ENCODE measurements at places on chromosomes 11 and 22.
A peak's percentile ranks its signal among the peaks of the same experiment; 100 is the strongest.

DNA sequence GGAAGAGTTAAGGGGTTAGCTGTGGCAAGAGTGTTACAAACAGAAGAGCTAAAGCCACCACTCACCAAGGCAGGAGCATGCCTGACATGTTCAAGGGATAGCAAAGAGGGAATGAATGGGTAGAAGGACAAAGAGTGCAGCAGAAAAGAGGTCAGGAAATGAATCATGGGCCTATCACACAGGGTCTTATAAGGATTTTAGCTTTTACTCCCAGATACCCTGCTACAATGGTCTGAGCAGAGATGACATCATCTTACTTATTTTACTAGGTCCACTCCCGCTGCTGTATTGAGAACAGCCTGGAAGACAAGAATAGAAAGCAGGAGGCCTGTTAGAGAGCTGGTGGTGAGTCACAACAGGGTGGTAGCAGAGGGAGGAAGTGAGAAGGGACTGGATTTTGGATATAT lies 9.8 kb downstream of the TRAF6 start:
- DNase-seq, result no peak

- DNase-seq, result no peak
Observed at GRCh38 chr11:2772544-2773031, 72.8 kb upstream of the KCNQ1OT1 start.

DNA sequence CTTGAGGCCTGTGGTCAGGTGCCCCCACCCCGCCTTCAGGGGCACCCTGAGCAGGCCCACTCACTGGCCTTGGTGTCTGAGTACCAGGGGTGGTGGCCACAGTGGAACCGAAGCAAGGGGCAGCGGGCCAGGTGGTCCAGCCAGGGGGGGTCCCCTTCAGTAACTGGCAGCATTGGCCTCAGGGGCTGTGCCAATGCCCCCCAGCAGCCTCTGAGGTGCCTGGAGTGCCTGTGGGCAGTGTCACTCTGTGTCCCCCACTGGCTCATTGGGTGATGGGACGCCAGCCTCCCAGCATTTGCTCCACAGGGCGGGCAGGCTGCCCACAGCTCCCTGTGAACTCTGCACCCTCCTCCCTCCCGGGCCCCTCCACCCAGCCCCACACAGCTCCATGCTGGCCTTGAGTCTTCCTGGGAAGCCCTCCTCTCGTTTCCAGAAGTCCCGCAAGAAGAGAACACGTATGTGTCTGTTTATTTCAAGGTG lies 29.5 kb upstream of the CARS1 start:
- no peak for DNase-seq

- DNase-seq, result no peak
Observed at GRCh38 chr22:38304526-38304925, 12.7 kb downstream of the CSNK1E start.

DNA sequence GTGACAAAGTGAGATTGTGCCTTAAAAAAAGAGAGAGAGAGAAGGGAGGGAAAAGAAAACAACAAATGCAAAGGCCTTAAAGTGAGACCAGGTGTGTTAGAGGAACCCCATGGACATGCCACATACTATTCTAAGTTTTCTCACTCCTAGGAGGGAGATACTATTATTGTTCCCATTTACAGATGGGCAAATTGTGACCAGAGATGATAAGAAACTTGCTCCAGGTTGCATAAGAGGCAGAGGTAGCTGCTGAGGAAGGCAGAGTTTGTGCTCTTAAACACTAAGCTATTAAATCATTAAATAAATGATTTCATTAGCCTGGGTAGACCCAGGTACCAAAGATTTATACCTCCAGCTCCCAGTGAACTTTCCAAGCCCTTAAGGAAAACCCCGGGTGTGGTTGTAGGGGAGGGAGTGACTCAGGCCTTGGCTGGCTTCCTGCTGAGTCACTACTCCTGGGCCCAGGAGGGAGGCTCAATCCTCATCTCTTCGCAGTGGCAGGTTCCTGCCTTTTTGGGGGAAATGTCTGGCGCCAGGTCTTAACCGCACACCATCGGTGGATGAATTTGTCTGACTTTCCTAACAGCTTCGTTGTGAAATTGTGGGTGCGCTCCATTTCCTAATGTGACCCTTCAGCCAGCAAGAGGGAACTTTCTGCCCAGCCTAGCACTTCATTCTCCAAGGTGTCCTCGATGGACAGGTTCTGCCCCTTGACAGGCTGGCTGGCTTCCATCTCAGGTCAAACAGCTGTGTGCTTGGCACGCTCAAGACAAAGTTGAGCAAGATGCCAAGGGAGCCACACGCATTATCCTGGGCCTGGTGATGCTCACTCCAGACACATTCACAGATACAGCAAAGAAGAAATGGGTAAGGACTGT lies 33.4 kb upstream of the PTPRJ start:
- peak; percentile 94 for DNase-seq

- no peak for DNase-seq
Observed at GRCh38 chr11:17428261-17428660, 39.8 kb upstream of the KCNJ11 start.

GRCh38 chr11:86919557-86920210 lies 35.5 kb downstream of the FZD4 start:
- DNase-seq, result peak; percentile 3

DNA sequence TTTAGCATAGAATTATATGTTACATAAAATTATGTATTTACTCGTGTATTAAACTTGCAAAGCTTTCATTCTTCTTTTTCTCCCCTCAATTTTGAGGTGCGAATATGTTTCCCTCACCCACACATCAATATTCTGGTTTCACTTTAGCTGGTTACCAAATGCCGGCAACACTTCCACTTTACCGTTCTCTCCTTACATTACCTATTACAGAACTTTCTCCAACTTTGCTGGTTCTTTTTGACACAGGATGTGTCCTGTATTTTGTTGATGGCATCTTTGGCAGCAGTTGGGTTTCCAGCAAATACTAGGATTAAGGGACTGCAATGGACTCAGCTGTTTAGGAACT lies 84.9 kb downstream of the PRR5L start:
- peak; percentile 33 for DNase-seq

DNA sequence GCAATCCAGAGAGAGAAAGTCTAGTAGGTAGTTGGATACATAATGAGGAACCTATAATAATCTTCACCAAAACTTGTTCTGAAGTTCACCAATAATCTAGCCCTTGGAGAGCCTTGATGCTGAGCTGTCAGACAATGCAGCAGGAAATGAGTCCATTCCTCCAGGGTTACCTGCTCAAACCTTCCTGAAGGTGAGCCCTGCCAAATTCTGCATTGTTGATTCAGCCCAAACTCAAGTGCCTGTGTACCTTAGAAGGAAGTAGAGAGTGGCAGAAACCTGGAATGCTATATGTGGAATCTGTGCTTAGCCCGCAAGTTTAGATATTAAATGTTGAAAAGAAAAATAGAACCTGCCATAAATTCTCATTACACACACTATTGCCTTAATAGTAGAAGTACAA lies 77.4 kb upstream of the SPON1 start:
- DNase-seq, result no peak

DNA sequence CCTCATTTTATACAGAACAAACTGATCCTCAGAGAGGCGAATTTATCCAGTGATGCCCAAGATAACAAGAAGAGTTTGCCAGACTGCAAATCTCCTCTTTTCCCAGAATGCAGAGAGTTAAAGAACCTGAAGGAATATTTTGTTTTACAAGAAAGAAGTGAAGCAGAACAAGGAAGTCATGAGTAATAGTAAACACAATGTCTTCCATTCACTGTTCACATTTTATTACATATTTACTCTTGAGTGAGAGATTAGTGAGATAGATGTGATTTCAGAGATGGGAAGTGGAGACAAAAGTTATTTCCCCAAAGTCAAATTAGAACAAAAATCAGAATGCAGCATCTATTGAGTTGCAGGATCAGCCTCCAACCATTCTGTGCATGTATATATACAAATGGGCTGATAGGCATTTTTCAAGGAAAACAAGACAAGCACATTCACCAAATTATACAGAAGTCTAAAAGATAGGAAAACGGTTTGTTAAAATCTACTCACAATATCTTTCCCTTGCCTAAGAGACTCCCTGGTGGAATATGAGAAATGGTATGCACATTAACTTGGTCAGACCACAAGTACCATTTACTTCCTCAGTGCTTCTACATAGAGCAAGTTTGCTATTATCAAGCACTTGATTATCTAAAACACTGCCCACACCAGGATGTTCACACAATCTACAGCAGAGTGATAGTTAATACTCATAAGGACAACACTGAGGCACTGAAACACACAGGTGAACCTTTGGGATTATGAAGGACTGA lies 12.0 kb downstream of the GUCY1A2 start:
- no peak for DNase-seq

- no peak for DNase-seq
Observed at GRCh38 chr11:109039611-109040010, 374.7 kb downstream of the DDX10 start.

Data from AML-193 (cell line).